ENCODE measurements at places on chromosomes 3 and 15.
A peak's percentile ranks its signal among the peaks of the same experiment; 100 is the strongest.

- no peak for DNase-seq
Measured at GRCh38 chr3:17626395-17626794, 116.0 kb downstream of the TBC1D5 start.

GRCh38 chr3:171981271-171981605, 58.1 kb upstream of the FNDC3B start:
- no peak for DNase-seq

DNA sequence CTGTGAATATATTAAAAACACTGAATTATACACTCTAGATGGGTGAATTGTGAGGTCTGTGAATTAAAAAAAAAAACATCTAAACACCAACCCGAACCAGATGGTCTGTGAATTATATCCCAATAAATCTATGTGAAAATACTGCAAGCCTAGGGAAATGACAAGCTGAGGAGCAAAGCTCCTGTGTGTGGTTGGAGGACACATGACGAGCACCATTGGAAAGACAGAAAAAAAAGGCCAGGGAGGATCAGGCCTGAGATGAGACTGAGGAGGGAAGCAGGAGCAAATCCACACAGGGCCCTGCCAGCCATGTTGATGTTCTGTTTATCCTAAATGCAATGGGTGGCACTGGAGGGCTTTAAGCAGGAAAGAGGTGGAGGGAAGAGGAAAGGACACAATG, 200.0 kb downstream of the RORA start:
- DNase-seq, result no peak

- DNase-seq, result no peak
Measured at GRCh38 chr3:142447301-142447851, 461 bp downstream of the XRN1 start.

DNA sequence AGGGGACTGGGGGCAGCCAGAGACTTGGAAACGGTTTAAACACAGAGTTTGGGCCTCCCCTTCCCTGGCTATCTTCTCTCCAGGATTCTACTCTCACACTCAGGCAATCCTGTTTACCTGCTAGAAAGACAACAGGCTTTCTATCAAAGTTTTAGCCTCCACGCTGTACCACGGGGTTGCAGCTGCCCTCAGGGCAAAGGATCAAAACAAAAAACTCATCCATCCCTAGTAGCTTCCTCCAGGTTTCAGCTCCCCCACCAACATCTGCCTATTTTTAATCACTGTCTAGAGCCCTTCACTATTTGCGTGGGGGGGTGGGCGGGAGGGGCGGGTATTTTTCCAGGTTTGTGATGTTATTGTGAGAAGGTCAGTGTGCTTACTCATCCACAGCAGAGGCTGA, 286.8 kb upstream of the TRIM42 start:
- no peak for DNase-seq

DNA sequence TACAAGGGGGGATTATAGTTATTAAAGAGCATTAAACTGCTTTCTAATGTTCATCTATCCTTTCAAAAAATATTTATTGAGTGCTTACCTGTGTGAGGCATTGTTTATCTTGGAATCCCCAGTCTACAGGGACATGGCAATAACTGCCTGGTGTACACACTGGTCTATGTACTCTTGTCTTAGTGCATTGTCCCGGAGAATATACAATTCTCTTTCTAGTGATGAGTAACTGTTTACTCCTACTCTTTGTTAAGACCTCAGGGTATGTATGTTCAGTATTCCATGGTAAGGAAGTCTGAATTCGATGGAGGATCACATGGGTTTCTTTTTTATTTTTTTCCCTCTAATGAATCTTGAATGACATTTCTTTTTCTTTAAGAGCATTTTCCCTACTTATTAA, 772.4 kb upstream of the NR2F2 start:
- no peak for DNase-seq

DNA sequence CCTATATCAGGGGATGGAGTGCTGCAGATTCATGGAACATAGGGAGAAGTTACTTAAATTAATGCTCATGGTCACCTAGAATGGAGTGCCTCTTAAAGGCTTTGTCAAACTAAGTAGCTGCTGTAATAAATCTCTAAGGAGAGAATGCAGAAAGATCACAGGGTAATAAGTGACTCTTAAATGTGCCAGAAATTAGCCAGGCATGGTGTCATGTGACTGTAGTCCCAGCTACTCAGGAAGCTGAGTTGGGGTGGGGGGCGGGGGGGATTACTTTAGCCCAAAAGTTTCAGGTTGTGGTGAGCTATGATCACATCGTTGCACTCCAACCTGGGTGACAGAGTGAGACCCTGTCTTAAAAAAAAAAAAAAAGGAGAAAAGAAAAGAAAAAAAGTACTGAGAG, 90.9 kb upstream of the ASB14 start:
- no peak for DNase-seq

- DNase-seq, result no peak
Measured at GRCh38 chr3:53188720-53189119, 27.7 kb downstream of the PRKCD start.

- no peak for DNase-seq
Measured at GRCh38 chr3:12393894-12394293, 90.4 kb upstream of the TSEN2 start.

GRCh38 chr3:102205647-102206046, 229.2 kb upstream of the ZPLD1 start:
- no peak for DNase-seq

- no peak for DNase-seq
Measured at GRCh38 chr3:29515451-29515850, 234.6 kb downstream of the RBMS3 start.

DNA sequence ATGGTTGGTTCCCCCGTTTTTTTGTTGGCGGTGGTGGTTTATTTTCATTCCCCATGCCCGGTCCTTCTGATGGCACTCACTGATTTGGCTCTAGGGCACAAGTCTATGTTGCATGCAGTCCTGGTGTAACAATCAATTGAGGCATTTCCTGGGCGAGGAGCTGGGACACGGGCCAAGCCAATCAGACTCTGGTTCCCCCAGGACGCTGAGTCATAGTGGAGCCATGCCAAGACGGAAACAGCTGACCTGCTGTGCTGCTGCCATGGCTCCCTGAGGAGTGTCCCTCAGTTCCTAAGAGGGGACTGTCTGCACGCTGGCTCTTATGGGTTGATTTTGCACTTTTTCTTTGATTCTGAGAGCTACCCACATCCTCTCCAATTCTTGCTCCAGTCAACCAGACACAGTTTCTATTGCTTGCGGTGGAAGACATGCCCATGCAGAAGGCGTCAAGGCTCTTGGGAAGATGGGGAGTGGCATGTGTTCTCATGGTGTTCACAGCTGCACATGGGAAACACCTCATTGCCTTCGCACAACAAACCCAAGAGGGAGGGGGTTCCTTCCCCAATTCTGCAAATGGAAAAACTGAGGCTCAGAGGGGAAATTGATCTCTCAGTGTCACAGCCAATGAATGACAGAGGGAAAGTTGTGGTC, 28.3 kb upstream of the ALDH1L1 start:
- DNase-seq, result peak; percentile 63

DNA sequence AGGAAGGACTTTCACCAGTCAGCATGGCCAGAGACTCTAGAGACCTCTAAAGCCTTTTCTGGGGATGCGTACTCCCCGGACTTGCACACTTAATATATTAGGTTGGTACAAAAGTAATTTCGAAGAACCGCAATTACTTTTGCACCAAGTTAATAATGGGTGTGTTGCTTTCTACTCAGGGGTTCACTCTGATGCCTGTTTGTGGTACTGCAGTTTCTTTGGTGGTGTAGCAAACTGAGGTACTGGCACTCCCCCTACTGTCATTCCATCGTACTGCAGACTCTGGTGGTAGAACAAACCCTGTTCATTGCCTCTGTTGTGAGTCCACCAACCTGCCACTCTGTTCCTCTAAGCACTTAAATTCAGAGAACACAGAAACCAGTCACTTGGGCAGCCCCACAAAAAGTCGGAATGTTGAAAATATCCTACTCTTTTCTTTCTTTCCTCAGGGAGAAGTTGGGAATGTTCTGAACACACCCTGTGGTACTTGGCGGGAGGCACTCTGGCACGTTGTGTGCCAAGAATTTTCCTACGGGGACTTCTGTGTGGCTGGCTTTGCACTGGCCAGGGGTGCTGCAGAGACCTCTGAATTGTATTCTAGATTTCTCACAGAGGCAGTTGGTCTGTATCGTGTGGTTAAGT, 46.3 kb downstream of the GABRG3 start:
- peak; percentile 34 for DNase-seq

DNA sequence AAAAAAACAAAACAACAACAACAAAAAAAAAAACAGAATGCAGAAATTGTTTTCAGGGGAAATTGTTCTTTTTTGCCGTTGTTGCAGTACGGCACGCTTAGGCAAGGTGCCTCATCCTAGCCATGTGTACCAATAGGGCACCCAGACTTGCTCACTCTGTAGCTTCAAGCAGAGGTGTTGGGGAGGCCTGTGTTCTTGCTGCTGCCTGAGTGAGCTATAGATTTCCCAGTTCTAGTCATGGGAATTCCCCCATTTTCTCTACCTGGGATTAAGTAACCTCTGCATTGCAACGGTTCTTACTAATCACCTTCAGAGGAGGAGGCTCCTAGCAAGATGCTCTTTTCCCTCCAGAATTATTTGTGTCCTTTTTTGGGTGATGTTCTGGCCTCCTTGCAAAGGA, 12.9 kb upstream of the PARL start:
- DNase-seq, result no peak

- DNase-seq, result no peak
Measured at GRCh38 chr3:54888873-54889272, 39.0 kb downstream of the LRTM1 start.

- DNase-seq, result no peak
Measured at GRCh38 chr3:101010296-101010695, 17.1 kb upstream of the ABI3BP start.

DNA sequence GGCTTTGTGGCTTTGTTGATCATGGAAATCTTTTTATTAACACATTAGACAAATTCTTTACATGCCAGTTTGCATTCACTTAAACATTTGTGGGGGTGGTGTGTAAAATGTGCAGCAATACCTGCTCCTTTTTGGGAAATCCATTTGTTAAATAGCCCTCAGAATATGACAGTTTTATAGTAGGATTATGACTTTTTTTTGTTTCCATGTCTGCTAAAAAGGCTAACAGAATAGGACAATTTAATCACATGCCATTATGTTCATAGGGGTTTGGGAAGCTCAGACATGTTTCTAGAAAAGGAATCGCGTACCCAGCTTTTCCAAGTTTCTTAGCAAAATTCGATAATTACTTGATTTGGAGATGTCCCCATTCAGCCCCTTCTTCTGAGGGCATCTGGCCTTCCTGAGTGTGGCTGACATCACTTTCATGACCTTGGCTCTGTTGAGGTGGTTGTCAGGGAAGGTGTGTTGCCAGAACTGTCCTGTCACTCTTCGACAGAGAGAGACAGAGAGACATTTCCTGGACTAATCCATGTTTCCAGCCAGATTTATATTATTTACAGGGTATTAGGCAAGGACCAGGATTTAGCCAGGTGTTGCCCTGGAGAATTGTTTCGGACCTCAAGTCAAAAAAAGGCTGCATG, 126.4 kb downstream of the PTPRG start:
- DNase-seq, result no peak

DNA sequence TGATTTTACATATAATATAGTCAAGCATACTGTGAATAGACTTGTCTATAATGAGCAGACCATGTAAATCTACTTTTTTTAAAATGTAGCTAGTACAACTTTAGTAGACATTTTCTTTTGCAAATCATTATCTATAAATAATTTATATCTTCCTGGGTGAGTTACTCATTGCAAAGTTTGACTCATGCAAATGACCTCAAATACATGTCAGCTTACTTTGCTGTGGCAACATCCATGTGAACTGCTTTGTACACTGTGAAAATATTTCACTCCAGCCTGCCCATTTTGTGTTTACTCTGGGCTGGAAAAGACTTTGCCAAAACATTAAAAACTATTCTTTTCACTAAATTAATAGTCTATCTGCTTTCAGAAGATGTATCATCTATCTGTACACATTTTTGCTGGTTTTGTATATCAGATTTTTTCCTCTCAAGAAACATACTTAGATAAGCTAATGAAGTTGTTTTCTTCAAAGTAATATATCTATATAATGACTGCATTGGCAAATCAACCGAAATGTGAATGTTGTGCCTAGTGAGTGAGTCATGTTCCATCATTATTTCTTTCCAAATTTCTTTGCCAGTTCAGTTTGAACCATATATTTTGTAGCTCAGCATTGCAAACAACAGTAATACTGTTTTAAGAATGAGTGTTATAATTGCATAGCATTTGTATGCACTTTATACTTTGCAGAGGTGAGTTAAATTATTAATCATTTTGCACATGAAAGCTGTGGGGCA, 26.5 kb downstream of the IGSF10 start:
- DNase-seq, result no peak
